ENCODE measurements at places on chromosomes 6 and 20.

DNA sequence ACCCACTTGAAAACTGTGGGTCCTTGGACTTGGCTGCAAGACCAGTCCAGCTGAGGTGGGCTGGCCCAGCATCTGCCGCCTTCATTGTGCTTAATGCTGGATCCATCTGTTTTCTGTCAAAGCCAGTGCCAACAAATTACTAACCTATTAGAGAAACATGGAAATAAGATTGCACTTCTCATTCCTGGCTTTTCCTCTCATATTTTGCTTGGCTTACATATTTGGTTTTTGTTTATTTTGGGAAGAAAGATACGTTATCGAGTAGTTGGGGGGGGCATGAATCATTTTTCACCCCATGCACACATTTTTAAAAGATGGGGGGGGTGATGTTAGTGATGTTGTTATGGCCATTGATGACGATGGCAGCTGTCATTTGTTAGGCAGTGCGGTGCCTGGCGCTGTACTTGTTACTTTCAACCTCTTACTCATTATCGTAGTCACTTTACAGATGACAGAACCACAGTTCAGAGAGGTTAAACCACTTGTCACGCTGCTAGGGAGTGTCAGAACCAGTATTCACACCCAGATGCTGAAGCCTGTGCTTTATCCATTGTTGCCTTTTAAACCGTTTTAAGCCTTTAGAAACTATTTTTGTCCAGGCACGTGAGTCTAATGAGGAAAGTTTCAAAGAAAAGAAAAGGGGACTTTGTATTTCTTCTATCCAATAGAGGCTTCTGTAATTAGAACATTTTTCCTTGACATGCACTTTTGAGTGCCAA, 180.0 kb downstream of the TMEM242 start:
- DNase-seq = peak; percentile 62

- DNase-seq = peak; percentile 72
Observed at GRCh38 chr6:2790588-2791449, 25.6 kb downstream of the WRNIP1 start.

DNA sequence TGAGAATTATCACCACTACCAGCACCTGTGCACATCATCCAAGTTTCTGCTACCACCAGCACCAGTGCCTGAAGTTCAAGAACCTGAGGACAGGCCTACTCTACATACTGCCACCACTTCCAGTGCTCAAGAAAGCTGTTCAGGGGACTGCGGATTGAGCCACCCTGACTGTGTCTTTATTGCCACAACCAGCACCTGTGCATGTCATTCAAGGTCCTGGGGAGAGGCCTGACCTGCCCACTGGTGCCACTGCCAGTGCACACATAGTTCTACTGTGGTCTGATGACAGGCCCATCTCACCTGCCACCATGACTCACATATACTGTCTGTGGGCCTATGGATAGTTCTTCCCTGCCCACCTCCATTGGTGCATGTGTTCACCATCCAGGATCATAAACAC, 559.4 kb downstream of the COL12A1 start:
- no peak for DNase-seq

DNA sequence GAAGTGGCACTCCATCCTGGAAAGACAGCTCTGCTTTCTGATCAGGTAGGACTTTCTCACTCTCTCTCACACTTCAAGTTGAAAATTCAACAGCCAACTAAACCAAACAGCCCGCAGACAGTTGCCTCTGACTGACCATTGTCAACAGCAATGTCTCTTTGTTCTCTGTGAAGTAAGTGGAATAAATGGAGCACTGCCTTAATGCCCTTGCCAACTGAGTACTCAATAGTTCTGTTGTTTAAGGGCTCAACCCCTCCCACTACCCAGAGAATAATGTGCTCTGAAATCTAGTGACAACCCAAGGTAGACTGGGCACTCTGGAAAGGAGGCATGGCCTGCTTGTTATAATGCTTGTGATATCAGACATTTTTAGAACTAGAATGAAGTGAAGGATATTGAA, 16.8 kb upstream of the BCLAF1 start:
- no peak for DNase-seq

DNA sequence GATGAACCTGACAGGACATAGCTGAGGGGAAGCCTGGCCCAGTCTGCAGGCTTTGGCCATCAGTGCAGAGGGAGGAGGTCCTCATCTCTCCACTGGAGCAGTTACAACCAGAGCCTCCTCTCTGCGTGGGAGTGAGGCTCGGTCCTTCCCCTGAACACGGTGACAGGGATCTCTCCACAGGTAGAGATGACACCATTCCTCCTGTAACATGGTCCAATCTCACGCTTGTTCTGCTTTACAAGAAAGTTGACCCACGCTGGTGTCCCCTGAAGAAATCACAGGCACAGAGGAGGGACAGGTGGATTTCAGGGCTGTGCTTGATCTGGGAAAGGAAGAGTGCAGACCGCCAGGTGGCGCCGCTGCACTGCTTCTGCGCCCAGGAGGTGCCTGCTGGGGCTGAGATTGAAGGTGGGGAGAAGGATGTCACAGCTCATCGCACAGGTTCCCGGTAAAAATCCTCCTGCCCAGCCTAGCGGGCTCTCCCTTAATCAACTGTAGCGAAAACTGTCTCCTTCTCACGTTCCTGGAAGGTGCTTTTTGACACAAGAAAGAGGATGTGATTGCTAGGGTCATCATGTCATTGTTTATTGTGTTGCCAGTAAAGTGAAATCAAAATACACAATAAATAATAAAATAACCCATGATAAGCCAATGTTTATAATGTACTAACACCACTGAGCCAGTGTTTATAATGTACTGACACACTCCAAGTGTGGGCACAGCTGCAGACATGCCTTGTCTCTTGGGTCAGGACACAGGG, 20.4 kb downstream of the HLA-G start:
- DNase-seq = peak; percentile 86

GRCh38 chr20:13468166-13468565, 170.6 kb downstream of the TASP1 start:
- no peak for DNase-seq

DNA sequence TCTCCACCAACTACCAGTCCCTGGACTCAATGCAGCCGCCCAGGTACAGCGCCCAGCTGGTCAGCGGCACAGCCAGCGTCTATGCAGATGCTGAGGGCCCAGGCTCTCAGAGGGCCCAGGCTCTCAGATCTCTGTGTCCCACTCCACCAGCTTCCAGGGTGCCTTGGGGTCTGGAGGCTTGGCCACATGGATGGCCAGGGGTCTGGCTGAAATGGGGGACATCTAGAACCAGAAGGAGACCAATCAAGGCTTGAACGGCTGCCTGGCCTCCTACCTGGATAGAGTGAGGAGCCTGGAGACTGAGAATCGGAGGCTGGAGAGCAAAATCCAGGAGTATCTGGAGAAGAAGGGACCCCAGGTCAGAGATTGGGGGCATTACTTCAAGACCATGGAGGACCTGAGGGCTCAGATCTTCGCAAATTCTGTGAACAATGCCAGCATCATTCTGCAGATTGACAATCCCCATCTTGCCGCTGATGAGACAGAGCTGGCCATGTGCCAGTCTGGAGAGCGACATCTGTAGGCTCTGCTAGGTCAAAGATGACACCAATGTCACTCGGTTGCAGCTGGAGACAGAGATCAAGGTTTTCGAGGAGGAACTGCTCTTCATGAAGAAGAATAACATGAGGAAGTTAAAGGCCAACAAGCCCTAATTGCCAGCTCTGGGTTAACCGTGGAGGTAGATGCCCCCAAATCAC, 44.1 kb upstream of the GRM4 start:
- peak; percentile 49 for DNase-seq

DNA sequence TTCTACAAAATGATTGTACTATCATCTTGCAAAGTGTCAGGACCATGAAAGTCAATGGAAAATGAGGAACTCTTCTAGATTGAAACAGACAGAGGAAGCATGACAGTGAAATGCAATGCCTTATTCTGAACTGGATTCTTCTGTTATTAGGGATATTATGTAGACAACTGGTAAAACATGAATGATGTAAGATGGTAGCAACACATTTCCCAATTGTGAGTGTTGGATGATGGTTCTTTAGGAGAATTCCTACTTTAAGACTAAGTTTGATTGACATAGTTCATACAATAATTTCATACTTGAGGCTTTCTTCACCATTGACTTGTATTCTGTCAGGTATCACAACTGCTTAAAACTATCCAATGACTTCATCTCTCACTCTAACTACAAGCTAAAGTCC, 4.5 kb downstream of the UBE3D start:
- no peak for DNase-seq

DNA sequence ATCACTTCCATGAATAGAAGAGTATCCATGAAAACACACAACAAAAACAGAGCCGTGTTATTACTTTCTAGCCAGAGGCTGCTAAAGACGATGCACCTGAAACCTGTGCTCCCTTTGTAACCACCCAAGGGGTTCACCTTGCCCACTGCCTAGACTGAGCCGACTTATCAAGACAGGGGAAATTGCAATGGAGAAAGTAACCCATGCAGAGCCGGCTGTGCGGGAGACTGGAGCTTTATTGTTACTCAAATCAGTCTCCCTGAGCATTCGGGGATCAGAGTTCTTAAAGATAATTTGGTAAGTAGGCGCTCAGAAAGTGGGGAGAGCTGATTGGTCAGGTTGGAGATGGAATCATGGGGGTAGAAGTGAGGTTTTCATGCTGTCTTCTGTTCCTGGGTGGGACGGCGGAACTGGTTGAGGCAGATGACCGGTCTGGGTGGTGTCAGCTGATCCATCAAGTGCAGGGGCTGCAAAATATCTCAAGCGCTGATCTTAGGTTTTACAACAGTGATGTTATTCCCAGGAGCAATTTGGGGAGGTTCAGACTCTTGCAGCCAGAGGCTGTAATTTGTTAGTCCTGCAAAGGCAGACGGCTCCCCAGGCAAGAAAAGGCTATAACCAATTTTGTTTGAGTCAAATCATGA, 366.6 kb downstream of the PREX1 start:
- DNase-seq = no peak

GRCh38 chr6:54179152-54179551, 67.9 kb downstream of the MLIP start:
- no peak for DNase-seq
